ENCODE measurements at places on chromosomes 7 and 10.
A peak's percentile ranks its signal among the peaks of the same experiment; 100 is the strongest.

DNA sequence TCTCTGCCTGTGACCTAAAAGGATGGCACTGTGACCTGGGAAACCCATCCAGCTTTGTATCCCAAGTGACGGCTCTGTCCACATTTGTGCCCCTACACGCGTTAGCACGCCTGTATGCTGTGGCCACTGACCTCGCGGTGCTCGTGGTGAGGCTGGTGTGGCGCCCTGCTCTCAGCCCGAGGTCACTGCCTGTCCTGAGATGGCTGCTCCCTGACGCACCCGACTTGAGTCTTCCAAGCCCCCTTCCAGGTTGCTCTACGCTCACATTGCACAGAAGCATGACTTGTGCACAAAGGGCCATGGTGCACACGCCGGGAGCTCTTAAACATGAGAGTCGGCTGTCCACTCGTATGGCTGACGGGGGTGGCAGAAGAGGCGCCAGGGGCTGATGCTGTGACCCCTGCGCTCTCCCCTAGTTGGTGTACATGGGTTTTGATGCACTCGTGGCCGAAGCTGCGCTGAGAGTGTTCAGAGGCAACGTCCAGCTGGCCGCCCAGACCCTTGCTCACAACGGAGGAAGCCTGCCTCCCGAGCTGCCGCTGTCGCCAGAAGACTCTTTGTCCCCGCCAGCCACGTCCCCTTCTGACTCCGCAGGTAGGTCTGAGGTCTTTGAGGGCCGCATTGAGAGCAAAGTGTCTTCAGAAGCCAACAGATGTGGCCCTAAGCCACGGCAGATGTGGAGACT is 33.5 kb downstream of the WDR86 start:
- peak; percentile 66 for DNase-seq

DNA sequence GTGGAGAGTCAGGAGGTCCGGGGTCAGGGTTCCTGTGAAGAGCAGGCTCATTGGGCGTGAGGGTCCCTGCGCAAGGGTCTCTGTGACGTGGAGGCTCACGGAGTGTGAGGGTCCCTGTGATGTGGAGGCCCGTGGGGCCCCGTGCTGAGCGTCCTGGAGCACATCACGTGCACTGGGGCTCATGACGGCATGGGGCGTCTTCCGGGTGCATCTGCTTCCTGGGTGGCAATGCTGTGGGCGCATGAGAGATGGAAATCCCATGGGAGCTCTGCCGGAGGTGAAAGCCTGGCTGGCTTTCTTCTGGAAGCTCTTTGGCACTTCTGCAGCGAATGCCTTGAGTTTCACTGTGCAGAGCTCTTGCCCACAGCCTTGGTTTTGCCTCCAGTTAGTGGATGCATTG is 71.4 kb downstream of the WDR37 start:
- DNase-seq, result no peak

DNA sequence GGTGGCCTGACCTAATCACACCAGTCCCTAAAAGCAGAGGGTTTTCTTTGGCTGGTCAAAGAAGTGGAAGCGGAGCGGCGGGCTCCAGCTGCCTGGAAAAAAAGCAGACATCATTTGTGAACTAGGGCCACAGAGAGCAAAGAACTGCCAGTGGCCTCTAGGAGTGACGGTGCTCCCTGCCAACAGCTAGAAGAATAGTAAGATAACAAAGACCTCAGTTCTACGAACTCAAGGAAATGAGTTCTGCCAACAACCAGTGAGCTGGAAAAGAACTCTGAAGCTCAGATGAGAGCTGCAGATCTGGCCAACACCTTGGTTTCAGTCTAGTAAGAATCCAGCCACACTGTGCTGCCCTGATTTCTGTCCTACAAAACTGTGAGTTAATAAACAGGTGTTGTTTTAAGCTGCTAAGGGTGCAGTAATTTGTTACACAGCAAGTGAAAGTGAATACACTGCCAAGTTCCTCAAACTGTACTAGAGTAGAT is 178.0 kb downstream of the SRPK2 start:
- DNase-seq, result no peak

DNA sequence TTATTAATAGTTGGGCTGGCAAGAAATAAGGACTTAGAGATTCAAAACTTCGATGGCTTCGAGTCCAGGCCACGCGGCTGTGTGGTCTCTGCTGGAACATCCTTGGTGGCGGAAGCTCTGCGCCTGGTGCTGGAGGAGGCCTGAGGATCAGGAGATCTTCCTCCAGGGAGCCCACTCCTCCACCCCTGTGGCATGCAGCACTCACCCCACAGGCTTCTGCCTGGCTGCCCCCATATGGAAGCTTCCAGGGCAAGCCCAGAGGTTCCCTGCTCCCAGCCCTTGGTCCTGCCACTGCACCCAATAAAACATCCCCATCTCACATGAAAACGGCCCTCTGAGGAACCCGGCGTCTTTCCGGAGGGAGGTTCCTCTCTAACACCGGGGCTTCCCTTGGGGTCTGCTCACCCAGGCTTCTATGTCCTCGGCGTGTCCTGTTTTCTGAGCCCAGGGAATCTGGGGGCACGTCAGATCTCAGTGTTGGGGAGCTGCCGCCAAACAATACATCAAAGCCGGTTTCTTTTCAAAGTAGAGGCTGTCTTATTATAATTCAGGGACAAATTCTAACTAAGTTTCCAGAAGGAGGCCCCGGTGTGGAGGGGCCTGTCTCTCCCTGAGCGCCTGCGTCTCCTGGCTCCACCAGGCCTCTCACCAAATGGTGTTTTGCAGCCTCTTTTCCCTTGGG is 32.4 kb downstream of the CALML3 start:
- DNase-seq, result no peak

- DNase-seq, result no peak
These were observed 480 bp downstream of the MNX1 start for GRCh38 chr7:157009778-157010587.

DNA sequence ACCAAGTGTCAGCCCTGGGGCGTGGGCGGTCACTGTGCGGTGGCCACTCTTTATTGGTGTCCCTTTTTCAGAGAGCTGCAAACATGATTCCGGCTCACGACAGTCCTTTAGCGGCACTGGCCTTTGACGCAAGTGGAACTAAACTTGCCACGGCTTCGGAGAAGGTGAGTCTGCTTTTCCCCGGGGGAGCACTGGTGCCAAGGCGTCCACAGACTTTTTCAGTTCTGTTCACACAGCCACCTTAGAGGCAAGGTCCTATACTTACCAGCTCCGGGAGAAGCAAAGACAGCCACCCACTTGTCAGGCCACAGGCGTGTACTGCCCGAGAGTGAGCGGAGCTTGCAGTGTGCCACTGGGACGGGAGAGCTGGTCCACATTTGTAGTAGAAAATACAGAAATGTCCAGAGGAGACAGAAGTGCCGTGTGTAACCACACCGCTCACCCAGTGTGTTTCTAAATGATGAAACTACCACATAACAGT is 27.9 kb downstream of the WIPI2 start:
- no peak for DNase-seq

GRCh38 chr7:41578700-41579099 is 124.2 kb downstream of the INHBA start:
- no peak for DNase-seq

DNA sequence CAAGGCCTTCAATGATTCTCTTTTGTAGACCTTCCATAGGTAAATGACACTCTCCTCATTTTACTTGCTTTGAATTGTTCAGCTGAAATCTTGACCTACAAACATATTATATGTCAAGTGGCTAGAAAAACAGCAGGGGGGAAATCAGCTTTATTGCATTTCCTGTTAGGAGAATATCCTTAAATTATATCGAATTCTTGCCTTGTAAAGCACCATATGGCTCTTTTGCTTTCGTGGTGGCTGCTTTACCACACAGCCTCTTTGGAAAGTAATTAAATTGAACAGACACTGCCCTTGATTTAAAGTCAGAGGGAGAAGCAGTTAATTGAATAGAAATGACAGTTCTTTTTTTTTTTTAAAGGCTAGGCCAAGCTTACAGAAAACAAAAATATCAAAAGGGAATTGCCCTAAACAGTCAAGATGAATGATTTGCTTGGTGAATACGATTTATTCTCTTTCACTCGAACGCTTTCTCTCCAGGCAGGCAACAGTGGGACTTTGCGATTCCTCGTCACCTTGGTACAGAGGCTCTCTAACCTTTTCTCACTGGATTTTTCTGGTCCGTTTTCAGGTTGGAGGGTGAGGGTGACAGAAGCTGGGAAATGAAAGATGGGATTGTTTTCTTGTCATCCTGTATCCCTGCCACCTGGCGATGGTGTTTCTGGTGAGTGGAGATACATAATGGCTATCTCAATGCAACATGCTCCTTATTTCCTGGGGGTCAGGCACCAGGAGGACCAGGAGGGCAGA is 126.0 kb downstream of the GATA3 start:
- no peak for DNase-seq

GRCh38 chr10:74049955-74050354 is 52.0 kb downstream of the VCL start:
- DNase-seq, result no peak

GRCh38 chr7:45863715-45864114 is 9.2 kb downstream of the CCDC201 start:
- DNase-seq, result no peak

DNA sequence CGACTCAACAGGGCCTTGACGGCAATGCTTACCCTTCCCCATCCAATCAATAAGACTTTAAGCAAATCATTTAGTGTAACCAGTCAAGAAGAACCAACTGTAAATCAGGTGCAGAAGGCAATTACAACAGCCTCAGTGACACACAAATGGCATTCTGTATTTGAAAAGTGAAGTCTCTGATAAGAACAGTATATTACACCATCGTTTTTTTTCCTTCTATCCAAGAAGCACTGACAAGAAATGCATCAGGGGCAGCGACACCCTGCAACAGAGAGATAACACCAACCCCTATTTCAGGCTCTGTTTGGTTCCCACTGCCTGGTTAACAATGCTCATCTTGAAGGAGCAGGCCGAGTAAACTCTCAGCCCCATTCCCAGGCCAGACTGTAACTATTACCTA is 204.0 kb upstream of the AOAH start:
- no peak for DNase-seq

- no peak for DNase-seq
These were observed 702.4 kb upstream of the FZD8 start for GRCh38 chr10:36344240-36345174.

DNA sequence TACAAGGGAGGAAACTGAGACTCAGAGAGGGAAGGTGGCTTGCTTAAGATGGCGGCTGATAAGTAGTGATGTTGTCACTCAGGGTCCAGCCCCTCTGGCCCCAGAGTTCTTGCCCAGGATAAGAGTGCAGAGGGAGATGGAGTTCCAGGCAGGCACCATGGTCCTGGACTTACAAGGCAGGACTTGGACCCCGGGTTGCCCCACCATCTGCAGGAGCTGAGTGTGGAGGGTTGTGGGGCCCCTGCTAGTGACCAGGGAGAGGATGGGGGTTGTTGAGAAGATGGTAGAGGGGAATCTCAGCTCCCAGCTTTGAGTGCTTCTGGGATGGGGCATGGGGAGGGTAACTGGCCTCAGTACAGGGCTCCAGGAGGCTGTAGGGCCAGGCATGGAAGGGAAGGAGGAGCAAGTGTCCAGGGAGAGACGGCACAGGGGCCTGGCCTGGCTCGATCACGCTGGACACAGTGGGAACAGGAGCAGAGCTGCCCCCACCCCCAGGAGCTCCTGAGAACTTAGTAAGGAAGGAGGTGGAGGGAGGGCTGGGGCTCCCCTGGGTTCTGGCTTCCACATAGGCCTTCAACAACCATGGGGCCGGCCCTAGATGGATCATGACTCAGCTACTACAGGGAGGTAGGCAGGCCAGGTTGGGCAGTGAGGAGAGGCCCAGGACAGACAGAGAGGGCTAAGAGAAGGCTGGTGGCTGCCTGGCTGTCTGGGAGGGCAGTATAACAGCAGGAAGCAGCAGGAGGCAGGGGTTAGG is 28.2 kb downstream of the PPIF start:
- peak; percentile 63 for DNase-seq

GRCh38 chr7:27763983-27764508 is 24.1 kb downstream of the TAX1BP1 start:
- no peak for DNase-seq

GRCh38 chr10:21195252-21195651 is 298.1 kb upstream of the NEBL start:
- DNase-seq, result no peak

GRCh38 chr7:15845461-15845860 is 159.0 kb upstream of the MEOX2 start:
- no peak for DNase-seq

- DNase-seq, result no peak
These were observed 559 bp upstream of the STEAP2 start for GRCh38 chr7:90210981-90211380.

DNA sequence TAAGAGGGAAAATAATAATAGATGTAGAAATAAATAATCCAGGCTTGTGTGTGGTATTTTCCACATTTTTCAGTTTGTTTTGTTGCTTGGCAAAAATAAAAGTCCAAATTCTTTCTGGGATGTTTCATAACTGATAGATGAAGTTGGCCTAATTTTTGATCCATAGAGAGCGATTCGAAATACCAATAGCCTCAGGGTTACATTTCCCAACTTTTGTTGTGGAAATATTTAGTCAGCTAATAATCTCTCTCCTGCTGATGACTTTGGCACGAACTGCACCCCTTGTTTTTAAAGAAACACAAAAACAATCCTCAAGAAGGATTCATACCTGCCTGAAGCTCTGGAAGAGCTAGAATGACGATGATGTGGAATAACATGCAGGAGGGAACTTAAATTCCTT is 483.2 kb downstream of the ADRA2A start:
- no peak for DNase-seq

- no peak for DNase-seq
These were observed 128.4 kb upstream of the SMIM30 start for GRCh38 chr7:113246738-113247137.

DNA sequence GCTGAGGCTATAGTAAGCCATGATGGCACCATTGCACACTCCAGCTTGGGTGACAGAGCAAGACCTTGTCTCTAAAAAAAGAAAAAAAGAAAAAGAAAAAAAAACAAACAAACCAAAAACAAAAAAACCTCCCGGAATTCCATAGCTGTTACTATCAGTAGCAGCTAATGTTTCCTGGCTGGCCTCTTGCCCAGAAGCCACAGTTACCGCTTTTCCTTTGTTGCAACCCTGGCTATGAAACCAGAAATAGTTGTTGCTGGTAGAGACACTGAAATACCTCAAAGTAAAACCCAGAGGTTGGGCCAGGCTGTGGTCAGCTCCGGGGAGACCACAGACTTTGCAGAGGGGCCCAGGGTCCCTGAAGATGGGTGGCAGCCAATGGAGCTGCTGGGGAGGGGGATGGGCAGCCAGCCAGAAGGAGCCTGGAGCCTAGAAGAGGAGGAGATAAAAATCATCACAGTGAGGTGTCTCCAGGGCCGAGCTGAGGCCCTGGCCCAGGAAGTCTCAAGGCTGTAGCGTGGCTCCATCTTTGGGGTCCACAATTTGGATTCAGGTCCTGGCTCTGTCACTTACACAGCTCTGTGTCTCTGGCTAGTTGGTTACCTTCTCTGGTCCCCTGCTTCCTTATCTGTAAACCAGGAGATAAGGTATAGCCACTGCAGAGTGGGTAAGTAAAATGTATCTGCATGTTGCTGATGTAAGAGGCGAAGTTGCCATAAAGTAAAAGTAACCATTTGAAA is 3.4 kb upstream of the CHST12 start:
- no peak for DNase-seq

GRCh38 chr7:5692112-5692844 is 89.2 kb downstream of the RNF216 start:
- DNase-seq, result no peak

- DNase-seq, result no peak
These were observed 1.3 kb downstream of the OR2A5 start for GRCh38 chr7:144050093-144050492.

Data from type B pancreatic cell (in vitro differentiated cells).